Hindlimb muscle (tissue), 1 donor: ENCODE measurements at places on chromosomes 4 and X.
A peak's percentile ranks its signal among the peaks of the same experiment; 100 is the strongest.

DNA sequence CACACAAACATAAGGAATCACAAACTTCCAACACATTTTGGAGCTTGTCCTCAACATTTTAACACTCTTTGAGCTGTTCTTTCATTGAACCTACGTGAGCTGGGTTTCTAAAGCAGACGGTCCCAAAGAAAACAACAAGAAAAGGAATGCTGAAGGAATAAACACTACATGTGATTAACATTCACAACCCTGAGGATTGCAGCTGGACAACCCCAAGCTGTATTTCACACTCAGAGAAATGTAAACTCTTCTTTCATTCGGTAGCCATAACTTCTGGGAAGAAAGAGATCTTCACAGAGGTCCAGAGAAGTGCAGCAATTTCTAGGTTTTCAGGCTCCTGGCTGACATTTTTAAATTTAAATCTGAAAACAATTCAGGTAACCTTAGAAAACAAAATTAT is 130.2 kb downstream of the CFAP299 start:
- no peak for DNase-seq

DNA sequence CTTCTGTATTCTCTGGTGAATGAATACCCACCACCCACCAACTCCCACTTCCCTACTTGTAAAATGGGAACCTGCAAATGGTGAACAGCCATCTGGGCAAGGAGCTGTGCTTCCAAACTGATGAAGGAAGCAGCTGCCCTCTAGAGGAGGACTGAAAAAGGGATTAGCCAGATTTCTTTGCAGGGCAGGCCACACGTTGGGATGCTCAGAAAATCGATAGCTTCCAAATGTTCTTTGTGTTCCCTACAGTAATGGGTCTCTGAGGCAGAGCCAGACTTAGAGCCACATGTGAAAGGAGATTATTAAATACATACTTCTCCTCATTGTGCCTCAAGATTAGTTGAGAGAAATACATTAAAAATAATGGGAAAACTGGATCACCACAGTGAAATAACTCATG is 39.3 kb upstream of the LPAR4 start:
- peak; percentile 38 for DNase-seq

DNA sequence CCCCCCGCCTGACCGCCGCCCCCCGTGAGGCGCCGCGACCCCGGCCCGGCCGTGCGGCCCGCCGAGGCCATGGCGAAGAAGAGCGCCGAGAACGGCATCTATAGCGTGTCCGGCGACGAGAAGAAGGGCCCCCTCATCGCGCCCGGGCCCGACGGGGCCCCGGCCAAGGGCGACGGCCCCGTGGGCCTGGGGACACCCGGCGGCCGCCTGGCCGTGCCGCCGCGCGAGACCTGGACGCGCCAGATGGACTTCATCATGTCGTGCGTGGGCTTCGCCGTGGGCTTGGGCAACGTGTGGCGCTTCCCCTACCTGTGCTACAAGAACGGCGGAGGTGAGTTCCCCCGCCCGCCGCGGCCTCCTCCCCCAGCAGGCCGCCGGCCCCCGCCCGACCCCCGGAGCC is 780 bp downstream of the SLC6A8 start:
- DNase-seq: no peak

- DNase-seq: no peak
These were observed 6.8 kb upstream of the G3BP2 start for GRCh38 chr4:75679876-75680575.

DNA sequence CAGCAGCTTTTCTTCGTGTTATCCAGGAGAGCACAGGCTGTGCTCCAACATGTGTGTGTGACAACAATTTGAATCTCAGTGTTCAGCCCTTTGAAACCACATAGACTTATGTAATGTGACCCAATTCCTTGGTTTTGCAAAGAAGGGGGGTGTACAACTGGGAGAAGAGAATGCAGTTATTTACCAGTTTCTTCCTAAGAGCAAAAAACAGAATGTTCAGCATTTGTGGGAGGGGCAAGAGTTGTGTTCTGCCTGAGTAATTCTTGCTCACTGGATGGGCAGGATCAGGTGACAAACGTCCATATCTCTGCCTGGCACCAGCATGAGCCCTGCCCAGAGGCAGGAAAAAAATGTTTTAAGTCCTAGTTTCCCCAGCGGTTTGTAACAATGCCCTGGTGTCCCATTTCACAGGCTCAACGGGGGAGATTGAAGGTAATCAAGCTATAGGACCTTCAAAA is 72.0 kb downstream of the PRPS1 start:
- DNase-seq: no peak

DNA sequence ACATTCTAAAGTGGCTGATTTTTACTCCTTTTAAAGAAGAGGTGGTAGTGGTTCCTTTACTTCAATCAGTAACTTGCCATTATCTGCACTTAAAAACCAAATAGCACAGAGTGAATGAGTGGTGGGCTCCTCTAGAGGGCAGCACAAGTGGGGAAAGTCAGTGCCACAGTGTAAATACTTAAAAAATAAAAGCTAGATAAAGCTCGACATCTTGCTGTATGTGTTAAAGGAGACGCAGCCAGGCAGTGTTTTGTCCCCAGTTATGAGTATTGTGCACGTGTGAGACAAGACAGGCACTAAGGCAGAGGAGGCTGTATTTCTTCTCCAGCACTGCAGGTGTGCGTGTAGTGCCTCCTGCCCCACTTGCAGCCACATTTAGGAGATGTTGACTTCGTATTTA is 24.6 kb downstream of the NAP1L5 start:
- peak; percentile 10 for DNase-seq

DNA sequence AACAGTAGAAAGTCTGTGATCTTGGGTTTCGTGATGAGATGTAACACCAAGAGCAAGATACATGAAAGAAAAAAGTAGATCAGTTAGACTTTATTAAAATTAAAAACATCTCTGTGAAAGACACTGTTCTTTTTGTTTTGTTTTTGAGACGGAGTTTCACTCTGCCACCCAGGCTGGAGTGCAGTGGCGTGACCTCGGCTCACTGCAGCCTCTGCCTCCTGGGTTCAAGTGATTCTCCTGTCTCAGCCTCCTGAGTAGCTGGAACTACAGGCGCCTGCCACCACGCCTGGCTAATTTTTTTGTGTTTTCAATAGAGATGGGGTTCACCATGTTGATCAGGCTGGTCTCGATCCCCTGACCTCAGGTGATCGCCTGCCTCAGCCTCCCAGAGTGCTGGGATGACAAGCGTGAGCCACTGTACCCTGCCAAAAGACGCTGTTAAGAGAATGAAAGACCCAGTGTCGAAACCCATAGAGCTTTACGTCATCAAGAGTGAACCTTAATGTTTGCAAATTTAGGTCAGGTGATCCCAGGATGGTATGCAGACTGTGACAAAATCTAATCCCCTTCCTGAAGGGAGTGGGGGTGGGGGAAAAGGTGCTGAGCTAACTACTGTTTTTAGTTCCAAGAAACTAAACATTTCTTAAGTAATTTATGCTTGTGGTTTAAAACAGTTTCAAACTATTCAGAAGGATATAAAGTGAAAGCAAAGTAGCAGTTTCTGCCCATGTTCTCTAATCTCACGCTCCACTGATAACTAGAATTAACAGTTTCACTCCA is 8.0 kb downstream of the OFD1 start:
- DNase-seq: no peak

GRCh38 chr4:8506373-8507195 is 66.0 kb downstream of the TRMT44 start:
- peak; percentile 70 for DNase-seq

DNA sequence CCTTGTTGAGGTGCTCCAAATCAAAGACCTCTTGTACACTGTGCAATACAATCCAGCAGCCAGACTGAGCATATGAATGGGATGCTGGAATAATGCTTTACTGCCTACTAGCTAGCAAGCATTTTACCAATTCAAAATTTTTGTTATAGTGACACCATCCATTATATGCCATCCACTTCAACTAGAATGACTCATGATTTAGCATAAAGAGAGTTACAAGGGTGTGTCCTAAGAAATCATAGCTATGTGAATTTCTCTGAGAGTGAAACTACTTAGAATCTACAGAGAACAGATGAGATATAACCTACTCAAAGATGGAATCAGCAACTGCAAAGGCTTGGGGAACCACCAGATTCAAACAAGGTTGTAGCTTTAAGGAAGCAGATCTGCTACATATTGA is 221.9 kb downstream of the LHFPL1 start:
- no peak for DNase-seq

DNA sequence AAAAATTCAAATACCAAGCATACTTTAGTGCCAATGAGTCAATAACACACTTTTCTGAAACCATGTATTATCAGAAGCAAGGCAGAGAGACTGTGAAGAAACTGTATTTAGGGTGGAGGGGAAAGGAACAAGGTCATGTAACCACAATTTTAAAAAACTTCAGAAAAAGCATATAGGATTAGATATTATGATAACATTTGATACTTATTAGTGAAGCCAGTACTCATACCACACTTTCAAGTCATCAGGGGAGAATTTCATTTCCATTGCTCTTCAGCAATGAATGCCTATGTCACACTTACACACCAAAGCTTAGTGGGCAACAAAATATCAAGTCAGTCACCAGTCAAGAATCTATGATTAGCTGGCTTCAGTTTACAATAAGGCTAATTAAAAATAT is 602.2 kb downstream of the IL15 start:
- DNase-seq: no peak
